Omental fat pad (tissue), 4 donors: ENCODE measurements at places on chromosomes 6 and 20.

DNA sequence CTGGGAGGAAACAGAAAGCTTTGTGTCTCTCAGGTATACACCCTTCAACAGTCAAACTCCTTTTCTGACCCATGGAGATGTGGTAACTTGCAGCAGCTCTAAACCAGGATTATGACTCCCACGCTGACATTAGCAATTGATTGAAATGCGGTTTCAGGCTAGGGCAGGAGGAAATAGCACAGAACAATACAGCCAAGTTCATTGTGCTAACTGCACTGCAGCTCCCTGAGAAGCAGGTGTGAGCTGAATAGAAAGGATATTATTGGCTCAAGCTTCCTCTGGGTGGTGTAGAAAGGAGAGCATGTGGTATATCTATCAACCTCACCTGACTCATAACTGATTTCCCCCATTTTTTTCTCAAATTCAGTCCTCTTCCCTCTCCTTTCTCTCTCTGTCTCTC, 612.3 kb upstream of the BTBD3 start:
- DNase-seq, result no peak

DNA sequence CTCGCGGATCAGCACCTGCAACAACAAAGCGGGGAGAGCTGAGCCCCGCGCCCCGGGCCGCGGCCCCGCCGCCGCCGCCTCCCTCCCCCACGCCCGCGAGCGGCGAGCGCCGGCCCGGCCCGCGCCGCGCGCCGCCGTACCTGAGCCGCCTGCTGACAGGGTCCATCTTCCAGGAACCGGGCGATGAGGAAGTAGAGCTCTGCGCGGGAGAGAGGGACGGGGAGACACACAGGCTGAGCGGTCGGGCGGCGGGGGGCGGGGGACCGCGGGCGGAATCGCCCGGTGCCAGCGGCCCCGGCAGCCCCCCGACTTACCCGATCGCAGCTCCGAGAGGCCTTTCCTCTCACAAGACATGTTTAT, 359 bp downstream of the PHIP start:
- DNase-seq, result no peak

GRCh38 chr6:157020881-157021343, 243.7 kb downstream of the ARID1B start:
- no peak for DNase-seq

DNA sequence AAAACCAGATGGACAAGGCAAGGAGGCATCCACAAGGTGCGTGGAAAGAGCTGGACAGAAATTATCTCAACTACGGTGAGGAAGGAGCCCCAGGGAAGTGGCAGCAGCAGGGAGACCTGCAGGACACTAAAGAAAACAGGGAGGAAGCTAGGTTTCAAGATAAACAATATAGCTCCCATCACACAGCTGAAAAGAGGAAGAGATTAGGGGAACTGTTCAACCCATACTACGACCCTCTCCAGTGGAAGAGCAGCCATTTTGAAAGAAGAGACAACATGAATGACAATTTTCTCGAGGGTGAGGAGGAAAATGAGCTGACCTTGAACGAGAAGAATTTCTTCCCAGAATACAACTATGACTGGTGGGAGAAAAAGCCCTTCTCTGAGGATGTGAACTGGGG, 26.8 kb downstream of the TRMT6 start:
- DNase-seq, result no peak
